ENCODE measurements at places on chromosomes 7 and 10.
A peak's percentile ranks its signal among the peaks of the same experiment; 100 is the strongest.

DNA sequence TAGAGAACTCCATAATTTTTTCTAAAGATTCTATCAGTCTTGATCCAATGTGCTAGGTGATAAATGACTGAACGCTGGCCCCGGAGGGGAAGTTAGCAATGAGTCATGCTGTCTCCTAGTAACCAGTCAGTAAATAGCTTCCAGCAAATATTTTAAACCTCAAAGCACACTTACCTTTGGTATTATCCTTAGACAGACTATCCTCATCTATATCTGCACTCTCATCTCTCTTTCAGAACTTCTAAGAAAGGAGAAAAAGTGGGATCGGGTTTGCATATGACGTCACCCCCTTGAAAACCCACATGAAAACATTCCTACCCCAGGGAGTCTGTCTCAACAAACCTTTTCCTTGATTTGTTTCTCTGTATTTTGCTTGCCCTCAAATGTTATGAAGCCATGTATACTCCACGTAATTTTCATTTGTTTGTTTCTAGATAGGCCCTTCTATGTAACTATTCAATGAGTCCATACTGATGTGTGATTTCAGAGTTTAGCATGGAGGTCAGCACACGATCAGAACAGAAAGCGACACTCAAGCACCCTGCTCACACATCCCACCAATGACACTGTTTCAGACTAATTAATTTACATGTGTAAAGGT lies 174.9 kb upstream of the NRP1 start:
- DNase-seq, result no peak

DNA sequence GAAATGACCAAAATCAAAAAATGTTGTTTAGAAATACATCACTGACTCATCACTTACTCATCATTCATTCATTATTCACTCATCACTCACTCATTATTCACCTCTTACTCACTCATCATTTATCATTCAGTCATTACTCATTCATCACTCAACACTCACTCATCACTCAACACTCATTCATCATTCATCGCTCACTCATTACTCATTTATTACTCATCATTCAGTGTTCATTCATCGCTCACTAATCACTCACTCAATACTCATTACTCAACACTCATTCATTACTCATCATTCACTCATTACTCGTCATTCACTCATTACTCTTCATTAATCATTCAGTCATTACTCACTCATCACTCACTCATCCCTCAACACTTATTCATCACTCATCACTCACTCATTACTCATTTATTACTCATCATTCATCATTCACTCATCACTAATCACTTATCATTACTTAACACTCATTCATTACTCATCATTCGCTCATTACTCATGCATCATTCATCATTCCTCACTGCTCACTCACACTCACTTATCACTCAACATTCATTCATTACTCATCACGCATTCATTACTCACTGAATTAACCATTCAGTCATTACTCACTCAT lies 238.5 kb downstream of the ADARB2 start:
- DNase-seq, result peak; percentile 50

- no peak for DNase-seq
These were observed 1.2 kb upstream of the TMEM273 start for GRCh38 chr10:49189422-49189821.

DNA sequence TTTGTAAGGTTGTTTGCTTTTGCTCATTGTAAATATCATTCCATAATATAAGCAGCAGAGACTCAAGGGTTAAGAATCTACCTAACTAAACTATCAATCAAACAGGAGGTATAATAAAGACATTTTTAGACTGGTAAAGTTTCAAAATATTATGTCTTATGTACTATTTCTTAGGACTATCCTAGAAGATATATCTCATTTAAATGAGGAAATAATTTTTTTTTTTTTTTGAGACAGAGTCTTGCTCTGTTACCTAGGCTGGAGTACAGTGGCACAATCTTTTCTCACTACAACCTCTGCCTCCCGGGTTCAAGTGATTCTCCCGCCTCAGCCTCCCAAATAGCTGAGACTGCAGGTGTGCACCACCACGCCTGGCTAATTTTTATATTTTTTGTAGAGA lies 80.9 kb upstream of the PARD3 start:
- DNase-seq, result no peak

GRCh38 chr10:13633689-13634088 lies 46.9 kb downstream of the PRPF18 start:
- DNase-seq, result no peak

GRCh38 chr10:133275684-133276092 lies 980 bp downstream of the ADAM8 start:
- no peak for DNase-seq

DNA sequence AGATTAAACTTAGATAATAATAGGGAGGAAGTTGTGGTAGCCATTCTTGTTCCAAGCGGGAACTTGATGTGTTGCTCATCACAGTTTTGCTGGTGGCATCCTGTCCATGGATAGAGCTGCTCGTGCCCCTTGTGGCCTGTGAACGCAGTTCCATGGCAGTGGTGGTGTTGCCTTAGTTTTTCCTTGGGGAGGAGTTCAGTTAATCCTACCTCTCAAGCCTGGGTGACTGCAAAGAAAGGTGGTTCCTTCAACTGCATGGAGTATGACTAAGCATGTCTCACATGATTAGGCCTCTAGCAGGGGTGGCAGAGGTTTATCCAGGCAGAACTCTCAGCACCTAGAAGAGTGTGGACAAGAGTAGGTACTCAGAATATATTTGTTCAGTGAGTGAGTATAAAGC lies 99.7 kb downstream of the MAPK8 start:
- no peak for DNase-seq

GRCh38 chr10:89390476-89391225 lies 1.8 kb upstream of the IFIT1 start:
- DNase-seq, result no peak

DNA sequence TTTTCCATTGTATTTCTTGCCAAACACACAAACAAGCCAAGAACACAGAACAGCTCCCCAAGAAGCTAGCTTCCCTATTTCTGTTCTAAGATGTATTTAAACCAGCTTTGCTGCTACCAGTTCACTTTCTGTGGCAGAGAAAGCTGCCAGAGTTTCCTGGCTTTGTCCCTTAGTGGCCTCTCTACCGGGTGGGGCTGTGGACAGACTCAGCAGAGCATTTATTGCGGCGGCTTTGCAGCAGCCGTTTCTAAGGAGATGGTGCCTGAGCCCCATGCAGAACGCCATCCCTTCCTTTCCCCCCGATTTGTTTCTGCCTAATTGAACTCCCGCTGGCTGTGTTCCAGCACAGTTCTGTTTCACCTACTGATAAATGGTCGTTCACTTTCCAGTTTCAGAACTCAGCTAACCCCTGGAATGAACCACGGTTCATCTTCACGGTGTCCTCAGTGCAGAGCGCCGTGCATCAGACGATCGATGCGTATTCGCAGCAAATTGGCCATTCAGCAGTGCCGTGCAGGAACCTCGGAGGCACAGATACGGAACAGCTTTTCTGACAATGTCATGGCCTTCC lies 33.8 kb upstream of the SFMBT2 start:
- DNase-seq, result peak; percentile 80

DNA sequence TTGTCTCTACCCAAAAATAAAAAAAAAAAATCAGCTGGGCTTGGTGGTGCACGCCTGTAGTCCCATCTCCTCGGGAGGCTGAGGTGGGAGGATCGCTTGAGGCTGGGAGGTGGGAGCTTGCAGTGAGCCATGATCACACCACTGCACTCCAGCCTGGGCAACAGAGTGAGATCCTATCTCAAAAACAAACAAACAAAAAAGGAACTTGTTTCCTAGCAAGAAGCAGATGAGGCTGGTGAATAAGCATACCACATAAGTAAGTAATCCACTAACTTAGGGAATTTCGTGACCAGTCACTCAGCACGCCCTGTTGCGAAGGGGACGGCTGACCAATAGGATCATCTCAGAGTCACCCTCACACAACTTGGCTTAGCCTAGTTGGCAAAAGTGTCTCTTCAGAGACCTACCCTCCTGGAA lies 64.6 kb downstream of the CUX1 start:
- DNase-seq, result no peak

DNA sequence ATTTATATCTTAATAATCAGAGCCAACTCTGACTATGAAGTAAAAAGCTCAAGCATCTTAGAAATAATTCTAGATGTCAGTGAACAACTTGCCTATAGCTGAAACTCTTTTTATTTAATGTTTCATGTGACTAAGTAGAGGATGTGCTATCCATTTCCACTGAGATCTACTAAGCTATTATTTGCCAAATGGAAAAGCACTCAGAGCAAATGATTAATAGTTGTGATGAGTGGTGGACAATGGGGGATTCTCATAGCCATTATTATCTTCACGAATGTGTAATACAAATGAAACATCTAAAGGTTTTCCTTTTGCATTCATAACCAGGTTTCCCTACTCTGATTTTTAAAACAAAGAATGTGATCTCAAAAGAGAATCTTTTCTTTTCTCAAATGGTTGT lies 126.6 kb upstream of the GNAI1 start:
- DNase-seq, result no peak

- no peak for DNase-seq
These were observed 96.9 kb downstream of the RTKN2 start for GRCh38 chr10:62171791-62172190.

DNA sequence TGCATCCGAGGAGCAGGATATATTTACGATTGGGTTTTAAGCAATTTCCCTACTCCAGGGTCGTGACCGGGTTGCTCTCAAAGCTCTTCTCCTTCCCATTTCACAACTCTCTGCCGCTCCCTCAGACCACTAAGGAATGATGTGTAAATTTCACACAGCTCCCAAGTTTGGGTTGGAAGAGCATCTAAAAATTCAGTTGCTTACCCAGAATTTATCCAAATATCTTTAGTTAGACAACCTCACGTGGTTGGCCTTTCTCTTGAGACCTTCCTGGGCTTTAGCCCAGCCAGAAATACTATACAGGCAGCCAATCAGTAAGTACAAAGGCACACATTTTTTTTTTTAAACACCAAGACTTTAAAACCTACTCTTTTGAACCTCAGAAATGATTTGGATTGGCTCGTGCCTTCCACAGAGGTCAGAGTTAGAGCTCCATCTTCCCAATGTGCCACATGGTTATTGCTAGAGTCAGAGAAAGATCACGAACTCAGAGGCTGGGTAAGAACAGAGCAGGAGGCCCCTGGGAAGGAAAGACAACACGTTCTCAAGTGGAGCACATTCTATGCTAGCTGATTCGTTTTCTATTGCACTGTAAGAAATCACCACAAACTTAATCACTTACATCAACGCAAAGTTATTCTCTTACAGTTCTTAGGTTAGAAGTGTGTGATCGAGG lies 335.4 kb upstream of the MGMT start:
- DNase-seq, result no peak

- no peak for DNase-seq
These were observed 64.8 kb downstream of the AKR1B1 start for GRCh38 chr7:134394056-134394455.

DNA sequence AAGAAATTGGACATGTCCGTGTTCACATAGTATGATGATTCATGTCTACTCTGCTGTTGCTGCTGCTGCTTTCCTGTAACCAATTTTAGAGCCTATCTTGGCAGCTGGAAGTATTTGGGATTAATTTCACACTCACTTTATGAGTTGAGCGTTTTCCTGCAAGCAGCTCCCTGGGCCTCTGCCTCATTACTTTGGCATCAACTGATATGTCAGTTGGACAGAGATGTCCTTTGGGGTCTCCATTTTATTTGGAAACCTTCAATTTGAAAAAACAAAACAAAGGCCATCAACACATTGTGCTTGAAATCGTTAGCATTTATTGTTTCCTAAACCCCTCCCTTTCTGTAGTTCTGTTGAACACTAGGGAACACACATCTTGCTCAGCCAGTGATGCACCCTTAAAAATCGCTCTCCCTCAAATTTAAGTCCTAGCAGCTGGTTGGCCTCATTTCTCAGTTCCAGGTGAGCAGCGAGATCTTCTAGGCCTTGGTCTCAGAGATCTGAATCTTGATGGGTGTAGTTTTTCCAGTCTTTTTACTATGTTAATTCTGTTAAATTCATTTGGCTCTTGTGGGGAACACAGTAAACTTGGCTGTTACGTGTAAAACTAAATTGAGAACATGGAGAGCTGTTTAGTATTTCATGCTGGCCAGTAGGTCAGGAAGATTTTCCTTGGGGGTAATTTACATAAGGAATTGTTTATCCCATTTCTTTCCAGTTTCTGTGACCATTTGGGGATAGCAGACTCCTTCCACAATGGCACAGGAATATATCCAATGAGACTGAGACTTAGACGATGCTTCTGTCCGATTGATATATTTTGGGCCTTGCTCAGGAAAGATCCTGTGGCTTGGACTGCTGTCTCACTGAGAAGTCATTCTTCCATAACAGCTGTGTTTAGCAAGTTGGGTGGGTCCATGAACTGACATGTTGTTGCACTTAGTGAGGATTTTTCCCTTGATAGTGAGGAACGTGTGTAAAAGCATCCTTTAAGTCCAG lies 371.6 kb downstream of the BBS9 start:
- no peak for DNase-seq

DNA sequence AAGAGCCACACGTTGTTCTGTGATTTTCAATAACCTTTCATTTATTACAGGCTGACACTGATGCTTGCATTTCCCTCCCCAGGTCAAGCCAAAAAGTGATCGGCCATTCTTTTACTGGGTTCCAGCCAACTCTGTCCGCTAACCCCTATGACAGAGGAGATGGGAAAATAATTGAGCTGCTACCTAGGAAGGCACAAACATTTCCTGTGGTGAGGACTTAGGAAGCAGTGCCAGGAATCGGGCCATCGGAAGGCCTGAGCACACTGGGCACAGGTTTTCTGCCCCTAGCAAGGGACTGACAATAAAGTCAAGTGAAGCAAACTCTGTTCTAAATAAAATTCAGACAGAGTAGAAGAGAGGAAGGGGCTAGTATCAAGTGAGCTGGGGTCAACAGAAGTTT lies 313.0 kb upstream of the AOAH start:
- no peak for DNase-seq

- no peak for DNase-seq
These were observed 93.0 kb upstream of the STRIP2 start for GRCh38 chr7:129341212-129341611.

DNA sequence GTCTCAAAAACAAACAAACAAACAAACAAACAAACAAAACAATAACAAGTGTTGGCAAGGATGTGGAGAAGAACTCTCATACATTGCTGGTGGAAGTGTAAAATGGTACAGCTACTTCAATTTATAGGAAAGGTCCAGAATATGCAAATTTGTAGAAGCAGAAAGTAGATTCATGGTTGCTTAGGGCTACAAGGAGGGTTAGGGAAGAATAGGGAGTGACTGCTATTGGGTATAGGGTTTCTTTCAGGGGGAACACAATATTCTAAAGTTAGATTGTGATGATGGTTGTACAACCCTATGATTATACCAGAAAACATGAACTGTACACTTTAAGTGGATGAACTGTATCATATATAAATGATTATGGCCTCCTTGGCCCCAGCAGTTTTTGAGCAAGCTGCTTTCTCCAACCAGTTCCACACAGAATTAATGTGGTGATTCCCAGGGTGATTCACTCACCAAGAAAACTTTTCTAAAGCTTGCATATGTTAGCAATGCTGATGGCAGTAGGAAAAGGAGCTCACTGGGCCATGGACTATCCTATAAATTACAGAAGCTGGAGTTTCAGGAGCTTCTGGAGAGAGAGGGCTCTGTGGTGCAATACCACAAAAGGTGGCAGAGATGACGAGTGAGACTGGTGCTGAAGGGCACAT lies 52.8 kb upstream of the KCNIP2 start:
- DNase-seq, result no peak
